ENCODE measurements at places on chromosomes 6 and 20.

- DNase-seq, result no peak
These were observed 9.3 kb upstream of the KIF25 start for GRCh38 chr6:167988154-167988495.

GRCh38 chr6:39861663-39862062 lies 69.5 kb downstream of the DAAM2 start:
- no peak for DNase-seq

- no peak for DNase-seq
These were observed 1.3 kb downstream of the SRF start for GRCh38 chr6:43172104-43173007.

DNA sequence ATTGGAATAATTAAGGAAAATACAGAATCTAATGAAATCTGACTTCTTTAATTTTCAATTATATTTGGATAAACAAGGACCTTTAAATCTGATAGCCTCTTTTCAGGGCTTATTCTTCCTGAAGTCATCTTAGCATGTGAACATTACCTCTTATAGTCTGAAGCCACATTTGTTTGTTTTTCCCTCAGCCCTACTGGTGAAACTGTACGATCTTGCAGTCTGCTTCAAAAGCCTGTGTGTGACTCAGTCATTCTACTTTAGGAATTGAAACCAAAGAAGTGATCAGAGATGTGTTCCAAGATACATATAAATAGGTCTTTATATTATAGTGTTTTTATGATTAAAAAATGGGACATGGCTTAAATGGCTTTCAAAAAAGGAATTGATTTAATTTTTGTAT lies 67.5 kb downstream of the MACROD2 start:
- DNase-seq, result no peak

- DNase-seq, result no peak
These were observed 13.8 kb upstream of the POLR1H start for GRCh38 chr6:30047220-30047619.

GRCh38 chr20:63253438-63254231 lies 628 bp downstream of the NKAIN4 start:
- DNase-seq, result no peak

DNA sequence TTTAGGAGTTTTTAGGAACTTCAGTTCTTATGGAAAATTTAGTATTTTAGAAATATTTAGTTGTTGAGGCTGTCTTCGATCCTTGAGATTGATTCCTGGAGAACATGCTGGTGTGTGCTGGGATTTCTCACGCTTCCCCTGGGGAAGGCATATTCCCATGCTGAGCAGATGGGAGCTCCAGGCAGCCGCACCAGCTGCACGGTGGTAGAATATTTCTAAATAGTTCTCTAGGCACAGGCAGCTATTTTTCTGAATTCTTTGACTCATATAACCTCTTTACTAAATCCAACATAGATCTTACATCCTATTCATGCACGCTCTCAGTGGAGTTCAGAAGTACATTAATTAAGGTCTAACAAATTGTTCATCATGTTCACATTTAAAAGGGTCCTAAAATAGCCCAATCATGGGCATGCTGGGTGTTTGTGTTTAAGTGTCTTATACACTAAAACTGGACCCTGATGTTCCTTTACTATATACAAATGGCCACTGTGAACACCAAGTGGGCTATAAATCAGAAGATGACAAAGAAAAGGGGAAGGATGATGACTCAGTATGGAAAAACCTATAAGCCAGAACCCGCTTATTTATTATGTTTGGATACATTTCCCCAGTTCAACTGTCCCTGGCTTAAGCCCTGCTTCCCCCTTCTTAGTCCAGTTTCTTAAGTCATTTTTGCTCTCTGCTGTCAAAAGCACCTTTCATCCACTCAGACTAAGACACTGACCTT lies 138.5 kb downstream of the UST start:
- DNase-seq, result no peak

DNA sequence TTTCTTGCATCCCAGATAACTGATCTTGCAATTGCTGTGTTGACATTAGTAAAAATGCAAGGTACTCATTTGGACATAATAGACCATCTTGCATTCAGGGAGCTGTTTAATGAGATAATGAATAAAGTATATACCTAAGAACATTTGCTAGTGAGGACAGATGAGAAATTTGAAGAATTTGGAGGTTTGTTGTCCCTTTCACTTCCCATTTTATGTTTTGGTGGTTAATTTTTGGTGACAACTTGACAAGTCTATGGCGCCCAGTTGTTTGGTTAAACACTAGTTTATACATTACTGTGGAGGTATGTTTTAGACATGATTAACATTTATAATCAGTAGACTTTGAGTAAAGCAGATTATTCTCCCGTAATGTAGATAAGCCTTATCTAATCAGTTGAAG lies 300.2 kb upstream of the SYNCRIP start:
- no peak for DNase-seq

DNA sequence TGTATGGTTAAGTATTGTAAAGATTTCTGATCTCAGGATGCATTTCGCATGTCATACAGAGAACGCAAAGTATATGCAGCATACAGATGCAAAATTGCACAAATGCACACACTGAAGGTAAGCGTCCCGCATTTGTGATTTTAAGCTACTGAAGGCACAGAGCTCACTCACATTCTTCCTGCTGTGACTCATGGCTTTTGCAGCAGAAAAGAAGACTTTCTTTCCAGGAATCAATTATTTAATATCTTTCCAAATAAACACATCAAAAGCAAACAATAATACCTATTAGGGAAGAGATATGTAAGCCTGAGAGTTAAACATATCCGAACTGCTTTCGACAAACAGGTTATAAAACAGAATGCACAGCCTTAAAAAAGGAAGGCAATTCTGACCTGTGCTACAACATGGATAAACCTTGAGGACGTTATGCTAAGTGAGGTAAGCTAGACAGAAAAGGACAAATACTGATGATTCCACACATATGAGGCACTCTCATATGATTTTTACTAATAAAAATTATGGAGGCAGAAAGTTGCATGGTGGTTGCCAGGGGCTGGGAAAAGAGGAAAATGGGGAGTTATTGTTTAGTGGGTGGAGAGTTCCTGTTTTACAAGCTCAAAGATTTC lies 109.0 kb downstream of the TFAP2A start:
- DNase-seq, result no peak

DNA sequence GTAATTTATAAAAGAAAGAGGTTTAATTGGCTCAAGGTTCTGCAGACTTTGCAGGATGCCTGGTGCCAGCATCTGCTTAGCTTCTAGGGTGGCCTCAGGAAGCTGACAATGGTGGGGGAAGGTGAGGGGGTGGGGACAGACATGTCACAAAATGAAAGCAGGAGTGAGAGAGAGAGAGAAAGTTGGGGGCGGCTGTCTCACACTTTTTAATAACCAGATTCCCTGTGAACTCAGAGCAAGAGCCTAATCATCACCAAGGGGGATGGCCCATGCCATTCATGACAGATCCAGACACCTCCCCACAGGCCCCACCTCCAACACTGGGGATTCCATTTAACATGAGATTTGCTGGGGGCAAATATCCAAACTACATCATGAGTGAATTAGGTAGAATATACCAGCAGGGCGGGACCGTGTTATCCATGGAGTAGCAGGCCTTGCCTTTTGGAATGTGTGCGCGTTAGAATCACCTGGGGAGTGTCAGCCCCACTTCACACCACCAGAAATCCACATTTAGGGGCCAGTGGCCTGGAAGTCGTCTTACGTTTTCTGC lies 258.8 kb downstream of the CDH4 start:
- no peak for DNase-seq

GRCh38 chr20:701401-702129 lies 26.0 kb upstream of the SCRT2 start:
- DNase-seq, result no peak

GRCh38 chr20:15763366-15763765 lies 809.9 kb downstream of the KIF16B start:
- DNase-seq, result no peak

GRCh38 chr6:63859528-63859927 lies 223.9 kb downstream of the PHF3 start:
- no peak for DNase-seq

- no peak for DNase-seq
These were observed 15.5 kb downstream of the RIPOR3 start for GRCh38 chr20:50675671-50676376.

- no peak for DNase-seq
These were observed 7.2 kb downstream of the ATRN start for GRCh38 chr20:3477861-3478544.

GRCh38 chr20:41261260-41261659 lies 56.3 kb downstream of the ZHX3 start:
- no peak for DNase-seq

- DNase-seq, result no peak
These were observed 36.9 kb downstream of the BMP6 start for GRCh38 chr6:7762760-7763159.

Measured in glomerular endothelial cell (primary cell).